ENCODE measurements at places on chromosomes 16 and 17. TPM values are rescaled to one million over a fixed set of nuclear protein-coding genes. Genes with fewer than 3 reads are reported as not detected.

CLDN6 gene
- 113 TPM for polyA plus RNA-seq

VMO1 gene
- polyA plus RNA-seq, result 0.36 TPM

KRT28 gene
- polyA plus RNA-seq, result not detected

ADAD2 gene
- 0.89 TPM for polyA plus RNA-seq

CFAP52 gene
- 1.6 TPM for polyA plus RNA-seq

PIRT gene
- polyA plus RNA-seq, result 0.05 TPM

TMEM114 gene
- polyA plus RNA-seq, result not detected

FOXJ1 gene
- 20.7 TPM for polyA plus RNA-seq

ERI2 gene
- polyA plus RNA-seq, result 34.5 TPM

NOMO2 gene
- polyA plus RNA-seq, result 77.0 TPM

FAHD1 gene
- 18.8 TPM for polyA plus RNA-seq

GFAP gene
- polyA plus RNA-seq, result 0.35 TPM

ALOX15B gene
- 0.60 TPM for polyA plus RNA-seq

ANKRD40CL gene
- 1.4 TPM for polyA plus RNA-seq

OR2C1 gene
- polyA plus RNA-seq, result 0.55 TPM

KRTAP9-4 gene
- not detected for polyA plus RNA-seq

TCAP gene
- polyA plus RNA-seq, result 2.4 TPM

CCL13 gene
- 0.74 TPM for polyA plus RNA-seq

KRT23 gene
- polyA plus RNA-seq, result not detected

HS3ST2 gene
- 0.08 TPM for polyA plus RNA-seq

CACNG1 gene
- not detected for polyA plus RNA-seq

GPR179 gene
- 0.24 TPM for polyA plus RNA-seq

RNF227 gene
- polyA plus RNA-seq, result 2.9 TPM

ZG16B gene
- 0.85 TPM for polyA plus RNA-seq

KRTAP9-8 gene
- not detected for polyA plus RNA-seq

CCL15 gene
- 0.15 TPM for polyA plus RNA-seq

Data from left lung (tissue), 14 donors.